ENCODE measurements at places on chromosomes 6 and 20. TPM values are rescaled to one million over a fixed set of nuclear protein-coding genes. Genes with fewer than 3 reads are reported as not detected.

DNA sequence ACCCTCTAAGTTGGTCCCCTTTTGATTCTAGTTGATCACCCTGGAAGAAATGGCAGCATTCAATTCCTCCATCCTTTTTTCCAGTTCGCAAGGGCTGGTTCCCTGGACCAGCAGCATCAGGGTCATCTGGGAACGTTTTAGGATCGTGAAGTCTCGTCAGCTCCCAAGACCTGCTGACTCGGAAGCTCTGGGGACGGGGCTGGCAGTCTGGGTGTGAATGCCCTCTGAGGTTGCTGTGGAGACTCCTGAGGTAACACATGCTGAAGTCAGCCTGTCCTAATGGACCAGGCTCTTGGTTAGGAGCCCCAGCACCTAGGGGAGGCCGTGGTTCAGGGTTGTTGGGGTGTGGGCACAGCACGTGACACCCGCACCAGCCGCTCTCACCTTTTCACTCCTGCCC is 164.1 kb downstream of the SYNDIG1 start:
- DNase-seq = no peak

GRCh38 chr20:5706797-5707196 is 43.4 kb upstream of the SHLD1 start:
- no peak for DNase-seq

DNA sequence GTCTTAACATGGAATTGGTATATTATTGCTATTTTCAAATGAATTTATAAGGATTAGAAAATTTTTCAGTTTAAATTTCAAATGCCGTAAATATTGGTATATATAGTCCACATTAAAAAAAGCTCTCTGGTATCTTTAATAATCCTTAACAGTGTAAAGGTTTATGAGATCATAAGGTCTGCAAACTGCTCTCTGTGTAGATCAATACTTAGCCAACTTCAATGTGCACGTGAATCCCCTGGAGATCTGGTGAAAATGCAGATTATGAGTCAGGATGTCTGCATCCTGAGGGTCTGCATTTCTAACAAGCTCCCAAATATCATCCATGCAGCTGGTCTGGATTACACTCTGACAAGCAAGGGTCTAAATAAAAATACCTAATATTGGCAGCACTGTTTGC is 43.5 kb downstream of the LAMA4 start:
- DNase-seq = no peak

The OXT gene
- not detected for total RNA-seq

The CFAP206 gene
- total RNA-seq = 0.20 TPM

DNA sequence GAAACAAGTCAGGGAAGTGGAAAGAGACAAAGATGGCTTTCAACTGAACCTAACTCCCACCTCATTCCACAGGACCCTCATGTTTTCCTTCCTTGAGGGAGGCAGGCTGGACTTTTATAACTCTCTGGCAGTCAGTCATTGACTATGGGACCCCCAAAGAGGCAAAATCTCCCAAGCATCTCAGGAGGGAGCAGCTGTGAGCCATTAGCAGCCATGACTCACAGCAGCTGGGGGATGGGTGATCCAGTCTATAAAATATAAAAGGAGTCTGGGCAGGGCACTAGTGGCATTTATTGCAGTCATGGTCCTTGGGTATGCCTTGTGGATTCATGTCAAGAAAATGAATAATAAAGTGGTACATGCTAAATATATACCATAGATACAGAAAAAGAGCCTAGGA is 387.0 kb upstream of the CHD6 start:
- no peak for DNase-seq

All from activated T-helper 1 cell treated with anti-CD3 and anti-CD28 coated beads, Interleukin-12 subunit alpha, Interleukin-12 subunit beta, Interleukin-2, Interleukin-4 antibody, amounts not matched to agents 30 ng/mL and 10 ng/mL and 1 ng/mL, durations not matched to agents 14 hours and 24 hours and 36 hours (primary cell).